ENCODE measurements at places on chromosomes 3 and 15.

GRCh38 chr15:81829918-81830317 lies 215.9 kb downstream of the MEX3B start:
- DNase-seq, result no peak

DNA sequence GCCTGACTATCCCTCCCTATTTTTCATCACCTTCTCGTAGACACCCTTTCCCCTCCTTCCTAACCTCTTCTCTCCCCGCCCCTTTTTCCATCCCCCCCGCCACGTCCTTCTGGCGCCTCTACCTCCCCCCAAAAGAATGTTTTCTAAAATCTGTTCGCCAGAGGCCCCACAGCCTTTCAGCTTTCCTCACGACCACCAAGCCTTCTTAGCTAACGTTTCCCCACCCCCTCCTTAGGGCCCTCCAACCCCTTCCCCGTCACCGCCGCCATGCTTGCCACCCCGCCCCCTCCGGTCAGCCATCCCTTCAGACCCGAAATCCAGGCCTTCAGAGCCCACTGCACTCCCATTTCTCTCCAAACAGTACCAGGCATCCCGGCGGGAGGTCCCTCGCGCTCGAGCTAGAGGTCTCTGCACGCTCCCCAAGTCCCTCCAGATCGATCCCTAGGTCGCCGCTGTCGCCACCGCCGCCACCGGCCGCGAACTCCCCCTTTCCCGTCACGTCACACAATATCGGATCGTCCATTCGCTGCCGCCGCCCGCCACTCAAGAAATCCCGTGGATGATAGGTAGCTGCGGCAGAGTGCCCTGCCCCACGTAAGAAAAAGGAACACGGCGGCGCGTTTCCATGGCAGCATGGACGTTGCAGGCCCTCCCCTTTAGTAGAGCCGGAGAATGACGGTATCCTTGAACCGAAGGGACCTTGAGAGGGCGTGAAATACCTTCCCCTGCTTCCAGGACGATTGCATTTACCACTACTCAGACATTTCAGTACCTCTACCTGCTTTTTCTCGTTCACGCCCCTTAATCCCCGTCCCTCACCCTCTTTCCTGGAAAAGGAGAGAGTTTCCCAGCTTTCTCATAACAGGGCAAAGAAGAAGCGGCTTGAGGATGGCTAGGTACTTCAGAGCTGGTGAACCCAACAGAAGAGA lies at the start of gene TP53BP1:
Gene TP53BP1, minus strand, starts transcription at position 484 of the 929 bp plus-strand sequence. Its CDS starts 113 bp downstream, at position 371.
- DNase-seq, result peak; percentile 94

GRCh38 chr15:96337365-96338023 lies 7.0 kb downstream of the NR2F2 start:
- DNase-seq, result no peak

DNA sequence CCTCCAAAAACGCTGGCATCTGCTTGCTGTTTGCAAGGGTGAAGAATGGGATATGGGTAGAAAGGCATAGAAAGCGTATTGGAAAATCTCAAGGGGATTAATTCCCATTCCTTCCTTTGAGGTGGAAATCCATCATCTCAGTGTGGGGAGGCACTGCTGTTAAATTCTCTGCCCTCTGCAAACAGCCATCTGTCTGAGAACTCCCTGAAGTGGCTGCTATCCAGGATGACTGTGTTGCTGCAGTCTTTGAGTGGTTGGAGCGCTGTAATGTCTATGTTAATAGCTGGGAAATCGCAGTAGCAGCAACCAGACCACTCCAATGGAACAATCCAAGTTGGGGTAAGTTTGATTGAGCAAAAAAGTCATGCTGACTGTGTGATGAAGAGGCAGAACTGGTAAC lies 625.9 kb downstream of the NLGN1 start:
- no peak for DNase-seq

GRCh38 chr15:87703327-87704111 lies 553.0 kb downstream of the NTRK3 start:
- no peak for DNase-seq

DNA sequence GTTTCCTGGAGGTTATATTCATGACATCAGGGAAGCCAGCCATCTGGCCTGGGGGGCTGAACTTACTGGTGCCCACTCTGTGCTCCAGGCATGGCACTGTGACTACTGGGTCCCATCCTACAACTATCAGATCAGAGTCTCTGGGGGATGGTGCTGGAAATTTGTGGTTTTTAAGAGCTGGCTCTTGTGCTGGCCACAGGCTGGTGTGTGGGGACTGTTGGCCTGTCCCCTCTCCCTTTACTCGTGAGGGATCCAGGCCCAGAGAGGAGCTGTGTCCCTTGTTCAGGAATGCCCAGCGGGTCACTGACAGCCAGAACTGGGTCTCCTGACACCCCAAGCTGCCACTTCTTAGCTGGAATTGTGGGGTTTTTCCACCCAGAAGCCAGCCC lies 44.5 kb upstream of the SEC22A start:
- DNase-seq, result no peak

- DNase-seq, result no peak
Observed at GRCh38 chr3:96000966-96001365, 813.4 kb upstream of the EPHA6 start.

DNA sequence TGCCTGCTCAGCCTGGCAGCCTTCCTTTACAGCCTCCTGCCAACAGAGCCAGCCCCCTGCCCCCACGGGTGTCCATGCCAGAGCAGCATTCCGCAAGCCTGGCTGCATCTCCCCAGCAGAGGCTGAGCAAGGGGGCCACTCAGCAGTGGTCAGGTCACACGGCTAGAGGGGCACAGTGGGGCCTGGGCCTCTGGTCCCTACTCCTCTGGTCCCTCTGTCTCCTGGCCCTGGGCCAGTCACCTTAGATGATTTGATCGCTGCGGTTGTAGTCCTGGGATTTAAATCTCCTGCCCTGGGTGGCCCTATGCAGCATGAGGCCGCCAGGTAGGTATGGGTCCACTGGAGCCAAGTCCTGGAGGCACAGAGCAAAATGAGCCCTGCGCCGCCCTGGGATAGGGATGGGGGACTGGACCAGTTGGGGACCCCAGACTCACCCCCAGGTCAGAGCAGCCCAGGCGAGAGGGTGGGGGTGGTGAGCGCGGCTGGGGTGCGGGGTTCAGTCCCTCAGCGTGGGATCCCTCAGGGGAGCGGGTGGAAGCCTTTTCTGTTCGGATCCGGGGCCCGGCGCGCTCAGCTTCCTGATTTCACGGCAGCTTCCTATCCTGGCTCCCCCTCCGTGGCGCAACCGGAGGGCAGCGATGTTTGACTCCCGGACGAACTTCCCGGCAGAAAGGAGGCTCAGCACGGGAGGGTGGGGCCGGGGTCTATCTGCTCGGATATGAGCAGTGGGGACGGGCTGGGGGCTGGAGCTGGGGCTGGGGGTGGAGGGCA lies at the start of gene ZBTB47:
Gene ZBTB47, plus strand, starts transcription at position 138 of the 771 bp plus-strand sequence. CDS start 4,659 bp downstream, outside the sequence.
- no peak for DNase-seq

- DNase-seq, result no peak
Observed at GRCh38 chr3:167700046-167700445, 34.6 kb downstream of the PDCD10 start.

GRCh38 chr15:52495125-52495524 lies 33.6 kb downstream of the MYO5A start:
- DNase-seq, result no peak

GRCh38 chr3:193883551-193883950 lies 252.4 kb upstream of the HES1 start:
- DNase-seq, result no peak

DNA sequence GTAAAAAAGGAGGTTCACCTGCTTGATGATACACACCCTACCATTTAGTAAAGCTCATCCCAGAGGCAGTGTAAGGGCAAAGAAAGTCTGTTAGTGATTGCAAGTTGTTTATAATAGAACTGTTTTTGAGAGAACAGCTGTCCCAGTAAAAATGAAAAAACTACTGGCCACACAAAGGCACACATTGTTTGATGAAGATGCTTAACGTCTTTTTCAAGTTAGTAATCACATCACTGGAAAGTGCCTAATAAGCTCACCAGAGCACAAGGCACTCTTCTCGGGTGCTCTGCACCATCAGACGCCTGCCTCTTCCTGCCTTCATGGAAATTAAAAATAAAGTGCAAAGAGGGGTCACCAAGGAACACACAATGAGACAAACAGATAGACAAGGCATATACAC lies 186.9 kb downstream of the PDZRN3 start:
- no peak for DNase-seq

- DNase-seq, result no peak
Observed at GRCh38 chr3:168100777-168101492, 5.2 kb upstream of the GOLIM4 start.

DNA sequence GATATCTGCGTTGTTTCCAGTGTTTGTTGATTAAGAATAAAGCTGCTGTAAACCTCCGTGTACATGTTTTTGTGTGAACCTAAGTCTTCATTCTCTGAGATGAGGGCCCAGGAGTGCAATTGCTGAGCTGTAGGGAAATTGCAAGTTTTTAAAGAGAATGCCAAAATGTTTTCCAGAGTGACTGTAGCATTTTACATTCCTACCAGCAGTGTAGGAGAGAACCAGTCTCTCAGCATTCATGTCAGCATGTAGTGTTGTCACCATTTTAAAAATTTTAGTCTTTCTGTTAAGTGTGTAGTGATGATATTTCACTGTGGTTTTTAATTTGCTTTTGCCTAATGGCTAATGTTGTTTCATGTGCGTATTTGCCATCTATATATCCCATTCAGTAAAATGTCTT lies 3.4 kb upstream of the MGLL start:
- DNase-seq, result no peak

DNA sequence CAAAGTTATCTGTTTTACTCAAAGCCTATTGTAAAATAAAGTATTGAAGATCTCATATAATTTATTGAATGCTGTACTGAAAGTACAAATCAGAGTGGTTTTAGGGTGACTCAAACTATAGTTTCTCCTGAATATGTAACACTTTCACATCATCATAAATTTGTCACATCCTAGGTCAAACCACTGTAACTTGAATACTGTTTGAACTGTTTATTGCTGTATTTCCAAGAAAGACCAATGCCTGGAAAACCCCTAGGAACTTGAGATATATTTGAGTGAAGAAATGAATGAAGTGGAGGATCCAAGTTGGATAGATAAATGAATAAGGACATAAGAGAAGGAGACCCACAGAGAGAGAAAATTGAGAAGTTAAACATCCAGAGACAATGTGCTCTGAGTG lies 348.2 kb downstream of the GRM7 start:
- no peak for DNase-seq

Data from central memory CD4-positive, alpha-beta T cell (primary cell).